ENCODE measurements at places on chromosomes 3 and 15. TPM values are rescaled to one million over a fixed set of nuclear protein-coding genes. Genes with fewer than 3 reads are reported as not detected.

GRCh38 chr15:38254051-38254883 is 1.6 kb downstream of the SPRED1 start:
- DNase-seq = peak; percentile 51
- no peaks in the 10 kb centered on the region for H3K27me3 ChIP-seq
- H3K27ac ChIP-seq = peak overlapping the region; percentile 96
- peak overlapping the region; percentile 84 for H3K4me3 ChIP-seq

DNA sequence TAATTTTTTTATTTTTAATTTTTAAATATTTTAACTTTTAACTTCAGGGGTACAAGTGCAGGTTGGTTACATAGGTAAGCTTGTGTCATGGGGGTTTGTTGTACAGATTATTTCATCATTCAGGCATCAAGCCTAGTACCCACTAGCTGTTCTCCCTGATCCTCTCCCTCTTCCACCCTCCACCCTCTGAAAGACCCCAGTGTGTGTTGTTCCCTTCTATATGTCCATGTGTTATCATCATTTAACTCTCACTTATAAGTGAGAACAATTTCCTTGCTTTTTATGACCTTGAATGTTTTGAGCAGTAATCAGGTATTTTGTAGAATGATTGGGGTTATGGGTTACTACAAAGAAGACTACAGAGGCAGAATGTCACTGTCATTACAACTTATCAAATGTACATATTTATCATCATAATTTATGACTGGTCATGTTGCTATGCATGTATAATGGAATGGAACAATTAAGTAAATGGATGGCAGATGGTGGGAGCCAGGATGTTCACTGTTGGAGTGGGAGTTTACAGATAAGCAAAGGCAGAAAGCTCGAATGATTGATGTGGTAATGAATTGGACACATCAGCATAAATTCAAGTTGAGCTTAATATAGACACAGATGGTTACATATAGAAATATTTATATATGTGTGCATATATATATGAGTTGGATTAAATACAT is 563.8 kb upstream of the ROBO1 start:
- H3K27ac ChIP-seq = no peak overlapping the region
- no peak for DNase-seq
- H3K27me3 ChIP-seq = no peaks in the 10 kb centered on the region
- H3K36me3 ChIP-seq = no peaks in the 10 kb centered on the region
- H3K4me3 ChIP-seq = no peak overlapping the region

GRCh38 chr3:20458994-20459716 is 273.1 kb upstream of the SGO1 start:
- no peak overlapping the region for H3K27ac ChIP-seq
- H3K27me3 ChIP-seq = no peaks in the 10 kb centered on the region
- no peak for DNase-seq

DNA sequence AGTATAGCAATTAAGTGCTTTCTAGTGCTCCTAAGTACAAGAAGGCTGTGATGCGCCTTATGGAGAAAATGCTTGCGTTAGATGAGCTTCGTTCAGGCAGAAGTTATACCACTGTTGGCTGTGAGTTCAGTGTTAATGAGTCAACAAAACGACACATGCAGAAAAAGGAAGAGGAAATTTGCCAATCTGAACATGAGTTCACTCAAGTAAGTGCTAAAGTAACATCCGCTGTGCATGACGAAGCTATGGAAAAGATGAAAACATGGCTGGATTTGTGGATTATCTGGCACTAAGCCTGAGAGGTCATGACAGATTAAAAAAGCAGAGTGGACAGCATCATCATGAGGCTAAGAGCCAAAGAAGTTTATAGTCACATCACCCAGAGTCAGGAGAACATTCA is 36.9 kb downstream of the SH3BP5 start:
- no peak for DNase-seq
- no peaks in the 10 kb centered on the region for H3K27me3 ChIP-seq
- H3K27ac ChIP-seq = peak overlapping the region; percentile 72
- H3K4me3 ChIP-seq = no peak overlapping the region

- H3K4me1 ChIP-seq = no peaks in the 10 kb centered on the region
- no peak overlapping the region for H3K27ac ChIP-seq
- H3K27me3 ChIP-seq = no peaks in the 10 kb centered on the region
- H3K4me3 ChIP-seq = no peak overlapping the region
- DNase-seq = no peak
Measured at GRCh38 chr3:143951351-143951971, 20.2 kb upstream of the DIPK2A start.

DNA sequence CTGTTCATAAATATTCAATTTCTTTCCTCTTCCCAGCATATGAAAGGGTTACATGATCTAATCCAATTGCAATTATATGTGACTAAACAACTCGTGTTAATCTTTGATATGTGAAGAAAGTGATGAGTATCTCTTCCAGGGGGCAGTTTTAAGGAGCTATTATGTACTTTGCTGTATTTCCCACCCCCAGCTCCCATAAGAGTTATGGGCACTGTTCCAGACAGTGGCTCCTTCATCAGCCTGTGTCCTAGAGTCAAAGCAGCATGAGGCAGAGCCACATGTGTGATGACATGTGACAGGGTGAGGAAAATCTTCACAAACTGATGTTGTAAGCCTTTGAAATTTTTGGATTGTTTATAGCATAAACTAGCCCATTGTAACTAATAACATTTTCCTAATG is 315.4 kb downstream of the DIPK2A start:
- H3K27me3 ChIP-seq = no peaks in the 10 kb centered on the region
- no peak overlapping the region for H3K4me3 ChIP-seq

- peaks cover 28% of the 10 kb centered on the region for H3K36me3 ChIP-seq
- peaks cover 49% of the 10 kb centered on the region for H3K4me1 ChIP-seq
- H3K4me3 ChIP-seq = no peak overlapping the region
Measured at GRCh38 chr3:152434142-152434541, 165.4 kb downstream of the MBNL1 start.

DNA sequence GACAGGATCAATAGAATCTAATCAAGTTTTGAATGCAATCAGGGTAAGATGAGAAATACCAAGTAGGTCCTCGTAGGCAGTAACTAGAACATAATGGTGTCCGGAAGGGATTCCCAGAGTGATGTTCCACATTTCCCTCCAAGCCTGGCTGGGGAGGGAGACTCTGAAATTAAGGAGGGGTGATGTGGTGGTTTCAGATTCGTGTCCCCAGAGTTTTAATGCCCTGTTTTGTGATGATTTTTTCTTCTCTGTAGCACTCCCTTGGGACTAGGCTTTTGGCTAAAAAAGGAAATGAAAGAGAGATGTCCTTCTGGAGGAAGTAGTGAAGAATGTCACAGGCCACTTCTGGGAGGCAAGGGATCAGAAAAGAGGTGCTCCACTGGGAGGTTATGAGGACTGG is 108.3 kb upstream of the CACNA2D3 start:
- no peaks in the 10 kb centered on the region for H3K36me3 ChIP-seq
- H3K4me1 ChIP-seq = no peaks in the 10 kb centered on the region
- no peak overlapping the region for H3K4me3 ChIP-seq

- H3K36me3 ChIP-seq = no peaks in the 10 kb centered on the region
- peaks cover 18% of the 10 kb centered on the region for H3K4me1 ChIP-seq
- no peak overlapping the region for H3K27ac ChIP-seq
- H3K4me3 ChIP-seq = no peak overlapping the region
Measured at GRCh38 chr3:46460051-46460450, 4.7 kb downstream of the LTF start.

- no peak overlapping the region for H3K4me3 ChIP-seq
- no peak overlapping the region for H3K27ac ChIP-seq
- H3K27me3 ChIP-seq = no peaks in the 10 kb centered on the region
- H3K36me3 ChIP-seq = no peaks in the 10 kb centered on the region
Measured at GRCh38 chr3:21830541-21830940, 79.5 kb upstream of the ZNF385D start.

GRCh38 chr3:164918905-164919304 is 159.4 kb downstream of the SI start:
- H3K27ac ChIP-seq = no peak overlapping the region
- no peaks in the 10 kb centered on the region for H3K27me3 ChIP-seq
- no peaks in the 10 kb centered on the region for H3K4me1 ChIP-seq
- H3K36me3 ChIP-seq = no peaks in the 10 kb centered on the region
- no peak for DNase-seq
- no peak overlapping the region for H3K4me3 ChIP-seq

- H3K27ac ChIP-seq = no peak overlapping the region
- H3K36me3 ChIP-seq = no peaks in the 10 kb centered on the region
- no peak overlapping the region for H3K4me3 ChIP-seq
- DNase-seq = no peak
Measured at GRCh38 chr3:65627062-65627461, 411.7 kb downstream of the MAGI1 start.

GRCh38 chr3:157493627-157494550 is 9.3 kb downstream of the VEPH1 start:
- no peaks in the 10 kb centered on the region for H3K27me3 ChIP-seq
- no peak overlapping the region for H3K4me3 ChIP-seq
- H3K4me1 ChIP-seq = no peaks in the 10 kb centered on the region

DNA sequence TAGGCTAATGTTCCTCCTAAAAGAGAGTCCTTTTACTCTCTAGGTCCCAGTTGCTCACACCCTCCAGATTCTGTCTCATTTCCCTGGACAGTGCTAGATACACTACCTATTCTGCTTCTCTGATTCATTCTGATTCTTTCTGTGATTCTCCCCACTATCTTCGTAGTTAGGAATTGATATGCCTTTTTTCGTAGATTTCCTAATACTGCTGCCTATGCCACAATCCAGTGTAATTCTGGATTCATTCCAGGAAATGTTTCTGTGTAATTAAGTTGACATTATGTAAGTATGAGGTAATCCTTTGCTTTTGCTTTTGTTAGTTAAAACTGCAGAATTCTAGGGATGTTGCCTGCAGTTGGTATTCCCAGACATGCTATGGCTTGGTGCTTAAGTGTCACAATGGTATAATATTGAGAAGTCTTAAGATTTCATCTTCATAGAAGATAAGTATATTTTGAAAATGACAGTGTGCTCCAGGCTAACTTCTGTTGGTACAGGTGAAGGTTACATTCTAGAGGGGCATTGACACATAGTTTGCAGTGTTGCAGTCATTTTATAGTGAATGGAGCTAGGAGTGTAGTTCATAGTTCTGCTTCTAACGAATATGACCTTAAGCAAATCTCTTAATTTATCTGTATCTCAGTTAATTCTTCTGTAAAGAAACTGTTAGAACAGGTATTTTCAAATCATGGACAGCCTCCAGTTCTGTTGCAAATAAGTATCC is 54.3 kb downstream of the RIOX2 start:
- no peak overlapping the region for H3K27ac ChIP-seq
- no peaks in the 10 kb centered on the region for H3K27me3 ChIP-seq
- H3K4me1 ChIP-seq = peaks cover 4% of the 10 kb centered on the region
- H3K4me3 ChIP-seq = no peak overlapping the region

DNA sequence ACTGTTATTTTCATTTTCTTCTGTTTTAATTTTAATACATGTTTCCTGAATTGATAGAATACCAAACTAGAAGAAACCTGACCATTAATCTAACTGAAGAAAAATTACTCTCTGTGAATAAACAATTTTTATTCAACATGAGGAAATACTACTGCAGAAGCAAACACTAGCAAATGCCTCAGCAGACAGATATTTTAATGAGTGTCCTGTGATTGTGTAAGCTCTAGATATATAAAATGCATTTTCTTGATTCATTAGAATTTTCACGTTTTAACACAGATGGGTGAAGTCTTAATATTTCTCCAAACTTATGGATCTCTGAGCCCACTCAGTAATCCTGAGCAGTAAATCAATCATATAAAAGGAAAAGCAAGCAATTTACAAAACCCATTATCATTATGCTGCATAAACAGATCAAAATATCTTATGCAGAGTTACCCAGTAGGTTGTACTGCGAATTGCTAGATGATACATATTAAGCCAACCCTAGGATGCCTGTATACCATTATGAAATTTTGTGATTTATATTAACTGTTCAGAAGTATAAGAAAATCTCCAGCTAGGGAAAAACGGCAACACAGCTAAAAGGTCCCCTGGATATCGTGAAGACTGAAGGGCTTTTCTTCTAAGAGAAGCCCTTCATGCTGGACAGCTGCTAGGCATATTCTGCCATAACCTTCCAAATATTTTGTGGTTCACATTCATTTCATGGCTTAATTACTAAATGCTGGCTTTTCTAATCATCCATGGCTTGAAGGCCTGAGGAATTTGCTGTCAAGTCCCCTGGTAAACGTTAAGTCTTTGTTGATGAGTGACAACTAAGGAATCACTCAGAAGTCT is 157.7 kb upstream of the TGFBR2 start:
- no peak overlapping the region for H3K4me3 ChIP-seq
- H3K36me3 ChIP-seq = no peaks in the 10 kb centered on the region
- no peak overlapping the region for H3K27ac ChIP-seq
- no peaks in the 10 kb centered on the region for H3K27me3 ChIP-seq
- H3K4me1 ChIP-seq = peaks cover 7% of the 10 kb centered on the region
- no peak for DNase-seq

DNA sequence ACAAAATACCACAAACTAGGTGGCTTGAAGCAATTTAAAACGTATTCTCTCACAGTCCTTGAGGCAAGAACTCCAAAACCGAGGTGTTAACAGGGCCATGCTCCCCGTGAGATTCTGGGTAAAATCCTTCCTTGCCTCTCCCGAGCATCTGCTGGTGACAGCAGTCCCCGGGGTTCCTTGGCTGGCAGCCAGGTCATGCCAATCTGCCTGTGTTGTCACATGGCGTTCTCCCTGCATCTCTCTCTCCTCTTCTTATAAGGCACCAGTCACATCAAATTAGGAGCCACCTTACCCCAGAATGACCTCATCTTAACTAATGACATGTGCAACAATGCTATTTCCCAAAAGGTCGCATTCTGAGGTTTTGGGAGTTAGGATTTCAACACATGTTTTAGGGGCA is 26.3 kb upstream of the LRRN1 start:
- H3K4me3 ChIP-seq = no peak overlapping the region
- H3K27ac ChIP-seq = no peak overlapping the region

GRCh38 chr3:156356537-156357363 is 198.2 kb downstream of the SSR3 start:
- H3K4me1 ChIP-seq = no peaks in the 10 kb centered on the region
- H3K36me3 ChIP-seq = no peaks in the 10 kb centered on the region
- DNase-seq = no peak
- no peak overlapping the region for H3K27ac ChIP-seq

DNA sequence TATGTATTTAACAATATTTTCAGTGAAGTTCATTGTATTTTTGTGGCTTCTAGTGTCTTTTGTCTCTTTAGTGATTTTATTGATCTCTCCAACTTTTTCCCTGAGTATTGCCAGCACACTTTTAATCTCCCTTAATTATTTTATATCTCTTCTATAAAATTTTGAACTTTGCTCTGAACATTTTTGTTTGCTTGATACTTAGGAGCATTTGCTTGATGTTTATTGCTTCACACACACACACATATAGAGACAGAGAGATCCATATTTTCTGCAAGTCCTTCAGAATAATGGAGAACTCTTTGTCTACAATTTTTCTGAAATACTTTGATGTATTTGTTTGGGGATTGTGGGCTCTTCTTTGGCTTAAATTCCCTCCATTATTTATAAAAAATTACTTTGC is 213.8 kb downstream of the SLC9A9 start:
- no peaks in the 10 kb centered on the region for H3K36me3 ChIP-seq
- no peak overlapping the region for H3K27ac ChIP-seq
- no peak for DNase-seq
- H3K4me1 ChIP-seq = no peaks in the 10 kb centered on the region
- no peaks in the 10 kb centered on the region for H3K27me3 ChIP-seq
- no peak overlapping the region for H3K4me3 ChIP-seq

GPR62 gene
- total RNA-seq = not detected

ITIH1 gene
- not detected for total RNA-seq

CCDC54 gene
- total RNA-seq = not detected

SERPINI2 gene
- 2.3 TPM for total RNA-seq

HGD gene
- 1.7 TPM for total RNA-seq

TIMP4 gene
- total RNA-seq = 5.2 TPM

CHST2 gene
- 6.2 TPM for total RNA-seq

SLC9C1 gene
- total RNA-seq = not detected

RPSA gene
- total RNA-seq = 778 TPM

DLEC1 gene
- 15.0 TPM for total RNA-seq

EPB42 gene
- not detected for total RNA-seq

ESYT3 gene
- 40.3 TPM for total RNA-seq

Data from lower lobe of right lung (tissue), 2 donors.